ENCODE measurements at places on chromosomes 16 and 17.
A peak's percentile ranks its signal among the peaks of the same experiment; 100 is the strongest.

- DNase-seq, result no peak
Measured at GRCh38 chr16:57519796-57520360, 16.5 kb downstream of the CCDC102A start.

DNA sequence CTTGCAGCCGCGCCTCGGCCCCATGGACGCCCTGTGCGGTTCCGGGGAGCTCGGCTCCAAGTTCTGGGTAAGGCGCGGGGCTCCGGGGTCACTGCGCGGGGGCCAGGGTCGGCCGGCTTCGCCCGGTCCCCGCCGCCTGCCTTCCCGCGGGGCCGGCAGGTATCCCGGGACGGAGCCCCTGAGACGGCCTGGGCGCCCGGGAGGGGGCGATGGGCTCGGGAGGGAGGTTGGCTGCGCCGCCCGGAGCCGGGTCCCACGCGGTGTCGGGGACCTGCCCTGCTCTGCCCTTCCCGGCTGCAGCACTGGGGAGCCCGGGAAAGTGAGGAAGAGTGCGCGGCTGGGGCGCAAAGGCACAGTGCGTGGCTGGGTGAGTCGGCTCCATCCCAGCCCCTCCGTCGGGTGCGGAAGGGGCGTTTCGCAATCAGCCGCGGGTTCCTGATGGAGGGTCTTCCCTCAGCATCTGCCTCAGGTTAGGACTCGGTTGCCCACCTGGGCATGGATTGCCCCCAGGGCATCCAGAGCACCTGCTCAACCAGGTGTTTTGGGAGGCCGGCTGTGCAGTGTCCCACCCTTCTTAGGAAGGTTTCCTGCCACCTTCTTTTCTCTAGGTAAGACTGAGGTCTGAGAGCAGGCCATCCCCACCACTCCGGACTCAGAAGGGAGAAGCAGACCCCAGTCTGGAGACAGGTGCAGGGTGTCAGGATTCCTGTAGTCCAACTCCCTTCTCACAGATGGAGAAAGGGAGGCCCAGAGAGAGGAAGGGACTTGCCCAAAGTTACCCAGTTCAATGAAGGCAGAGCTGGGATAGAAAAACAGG lies 442 bp downstream of the ABCC3 start:
- DNase-seq, result no peak

DNA sequence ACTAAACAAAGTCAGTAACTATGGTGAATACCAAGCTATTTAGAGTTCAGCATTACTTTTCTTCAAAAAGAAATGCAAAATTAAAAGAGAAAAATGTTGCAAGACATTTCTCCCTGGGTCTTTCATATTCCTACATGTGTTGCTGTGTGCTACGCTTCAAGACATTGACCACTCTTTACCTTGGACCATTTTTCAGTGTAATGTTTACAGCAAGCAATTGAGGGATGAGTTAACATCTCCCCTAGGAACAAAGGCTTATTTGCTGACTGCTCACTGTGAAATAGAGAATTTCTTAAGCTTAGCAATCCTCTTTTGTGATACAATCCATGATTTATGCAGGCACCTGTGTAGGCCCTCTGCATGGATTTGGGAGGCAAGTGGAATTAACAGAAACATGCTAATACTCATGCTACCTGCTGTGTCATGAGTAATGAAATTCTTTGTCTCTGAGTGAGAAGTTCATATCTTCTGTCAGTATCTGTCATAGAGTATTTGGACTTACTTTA lies 1202.9 kb upstream of the CDH8 start:
- no peak for DNase-seq

DNA sequence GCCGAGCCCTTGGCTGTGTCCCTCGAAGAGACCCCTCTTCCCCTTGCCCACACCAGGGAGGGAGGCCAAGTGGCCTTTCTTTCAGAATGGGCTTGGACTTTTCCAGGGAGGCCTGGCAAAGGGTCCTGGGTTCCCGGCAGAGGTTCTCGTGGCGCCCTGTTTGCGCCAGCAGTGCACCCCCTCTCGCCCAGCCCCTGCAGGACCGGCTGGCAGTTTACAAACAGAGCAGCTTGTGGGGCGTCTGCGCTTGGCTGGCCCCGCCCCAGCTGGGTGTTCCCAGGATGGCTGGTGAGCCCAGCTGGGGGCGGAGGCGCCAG lies 137.8 kb upstream of the CIBAR2 start:
- peak; percentile 40 for DNase-seq

DNA sequence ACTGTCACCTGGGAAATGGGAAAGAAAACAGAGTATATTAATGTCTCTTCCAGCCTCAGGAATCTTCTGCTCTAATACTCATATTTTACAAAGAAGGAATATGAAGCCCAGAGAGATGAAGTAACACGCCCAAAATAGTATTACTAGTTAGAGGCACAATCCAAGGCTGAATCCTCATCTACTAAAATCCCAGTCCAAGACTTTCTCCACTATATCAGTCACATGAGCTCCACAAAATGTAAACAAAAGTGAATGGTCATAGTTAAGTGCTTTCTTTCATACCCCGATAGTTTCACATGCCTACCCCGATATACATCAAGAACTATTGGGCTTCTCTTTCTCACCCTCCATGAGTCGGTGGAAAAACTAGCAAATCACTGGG lies 965 bp downstream of the INTS2 start:
- no peak for DNase-seq

- no peak for DNase-seq
Measured at GRCh38 chr16:78503602-78504001, 404.1 kb downstream of the WWOX start.

DNA sequence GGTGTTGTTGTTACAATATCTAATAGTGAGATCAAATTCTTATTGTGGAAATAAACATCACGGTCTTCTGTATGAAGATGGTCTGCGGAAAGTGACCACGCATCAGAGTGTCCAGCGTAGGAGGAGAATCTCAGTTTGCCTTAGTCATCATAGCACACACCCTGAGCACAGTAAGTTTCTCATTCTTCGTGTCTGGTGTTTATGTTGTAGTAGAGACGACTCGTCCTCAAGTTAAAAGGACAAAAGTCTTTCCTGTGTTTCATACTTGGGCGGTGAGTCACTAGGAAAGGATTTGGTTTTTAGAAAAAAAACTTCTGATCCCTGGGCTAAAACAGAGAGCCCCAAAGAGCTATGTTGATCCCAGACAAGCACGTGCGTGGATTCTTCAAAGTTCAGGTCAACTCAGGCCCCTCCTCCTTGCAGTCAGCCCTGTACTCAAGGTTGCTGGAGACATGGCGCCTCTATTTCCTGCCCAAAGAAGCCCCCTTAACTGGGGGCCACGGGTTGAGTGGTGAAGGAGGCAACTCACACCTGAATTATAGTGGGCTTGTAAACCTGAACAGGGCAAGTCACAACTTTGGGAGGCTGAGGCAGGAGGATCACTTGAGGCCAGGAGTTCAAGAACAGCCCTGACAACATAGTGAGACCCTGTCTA lies 170.4 kb downstream of the ZFHX3 start:
- DNase-seq, result no peak

DNA sequence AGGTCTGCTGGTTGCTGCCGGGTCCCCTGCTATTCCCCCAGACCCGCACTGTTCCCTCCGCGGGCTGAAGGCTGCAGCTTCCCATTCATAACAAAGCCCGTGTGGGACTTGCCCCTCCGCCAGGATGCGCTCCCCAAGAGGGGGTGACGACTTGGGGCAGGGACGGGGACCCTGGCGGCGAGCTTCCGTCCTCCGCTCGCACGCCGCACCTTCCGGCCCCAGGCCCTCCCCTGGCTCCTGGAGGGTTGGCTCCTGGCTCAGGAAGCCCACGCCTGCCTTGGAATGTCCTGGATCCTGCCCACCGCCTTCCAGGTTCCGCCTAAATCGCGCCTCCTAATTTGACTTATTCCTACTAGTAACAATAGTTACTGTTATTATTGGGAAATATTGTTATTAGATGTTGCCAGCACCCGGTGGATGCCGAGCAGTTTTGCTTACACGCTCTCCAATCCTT lies 1.1 kb upstream of the TFAP4 start:
- DNase-seq, result no peak

DNA sequence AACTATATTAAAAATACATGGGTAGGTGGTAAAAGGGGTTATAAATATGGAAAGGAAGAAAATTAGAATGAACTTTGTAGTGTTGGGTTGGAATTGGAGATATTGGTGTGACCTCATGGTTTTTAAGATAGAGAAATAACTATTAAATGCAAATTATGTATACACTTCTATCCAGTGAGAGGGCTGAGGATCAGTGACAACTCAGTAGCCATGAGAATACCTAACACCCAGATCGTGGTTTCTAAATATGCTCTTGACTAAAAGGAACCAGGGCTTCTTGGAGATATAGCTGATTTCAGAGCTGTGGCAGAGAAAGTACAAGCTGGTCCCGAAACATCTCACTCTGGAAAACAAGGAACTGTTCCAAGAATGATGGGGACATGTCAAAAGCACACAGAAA lies 44.4 kb downstream of the SLC6A4 start:
- no peak for DNase-seq

DNA sequence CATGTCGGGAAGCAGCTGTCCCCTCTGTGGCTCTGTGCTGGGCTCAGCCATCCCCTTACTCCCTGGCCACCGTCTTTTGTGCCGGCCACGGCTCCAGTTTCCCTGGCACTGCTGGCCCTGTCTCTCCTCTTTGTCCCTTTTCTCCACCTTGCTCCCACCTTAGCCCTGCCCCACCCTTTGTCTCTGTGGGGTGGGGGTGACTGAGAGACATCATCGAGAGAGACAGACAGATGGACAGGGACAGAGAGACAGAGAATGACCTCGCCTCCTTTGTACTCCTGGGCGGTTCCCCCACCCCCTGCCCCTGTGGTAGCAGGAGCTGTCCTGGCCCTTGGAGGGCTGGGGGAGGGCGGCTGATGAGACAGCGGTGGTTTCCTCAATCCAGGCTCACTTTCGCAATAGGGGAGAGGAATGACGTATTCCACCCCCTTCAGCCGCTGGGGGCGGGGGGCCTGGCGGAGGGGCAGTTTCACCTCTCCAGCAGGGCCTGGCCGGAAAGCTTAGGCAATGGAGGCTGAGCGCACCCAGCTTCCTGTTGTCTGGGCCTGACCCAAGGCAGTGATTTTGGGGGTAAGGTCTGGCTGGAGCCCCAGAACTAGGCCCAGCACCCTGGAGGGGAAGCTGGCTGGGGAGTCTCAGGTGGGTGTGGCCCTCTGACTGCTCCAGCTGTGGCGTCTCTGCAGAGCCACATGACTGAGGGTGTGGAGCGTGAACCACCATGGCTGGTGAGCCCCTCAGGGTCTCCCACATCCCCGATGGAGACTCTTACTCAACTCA lies 7.3 kb downstream of the FMNL1 start:
- DNase-seq, result peak; percentile 42

GRCh38 chr17:62140836-62141235 lies 75.8 kb upstream of the MED13 start:
- DNase-seq, result no peak

GRCh38 chr17:41334385-41335305 lies 16.0 kb downstream of the KRT33A start:
- no peak for DNase-seq

DNA sequence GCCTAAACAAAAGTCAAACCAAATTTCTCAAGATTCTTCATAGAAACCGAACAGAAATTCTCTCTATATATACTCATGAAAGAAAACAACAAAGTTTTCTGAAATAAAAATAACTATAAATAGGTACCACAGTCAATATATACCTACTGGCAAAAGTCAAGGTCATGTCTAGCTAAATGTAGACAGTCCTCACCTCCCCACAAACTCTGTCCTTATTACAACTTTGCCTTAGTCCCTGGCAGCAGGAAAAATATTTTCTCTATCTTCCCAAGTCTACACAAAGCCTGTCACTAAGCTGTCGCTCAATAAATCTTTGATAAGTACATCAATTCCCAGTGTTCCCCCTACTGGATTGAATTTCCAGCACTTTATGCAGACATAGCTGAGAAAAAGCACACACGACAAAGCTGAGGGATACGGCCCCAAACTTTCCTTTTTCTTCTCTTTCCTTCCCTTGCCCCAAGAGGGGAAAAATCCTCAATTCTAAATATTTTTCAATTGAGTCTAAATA lies 2.7 kb downstream of the CFAP20 start:
- no peak for DNase-seq

- DNase-seq, result peak; percentile 70
Measured at GRCh38 chr17:68456339-68457167, 743 bp downstream of the WIPI1 start.

- DNase-seq, result no peak
Measured at GRCh38 chr17:27299384-27300049, 5.6 kb downstream of the WSB1 start.

GRCh38 chr17:47806026-47806912 lies 15.3 kb downstream of the OSBPL7 start:
- DNase-seq, result no peak

GRCh38 chr17:1493291-1493980 lies 950 bp upstream of the MYO1C start:
- no peak for DNase-seq

All from hypothalamus (tissue), 51 donors.